Stimulated activated CD8-positive, alpha-beta memory T cell treated with anti-CD3 and anti-CD28 coated beads, Interleukin-15, amount 100 ng/mL, for 24 hours (primary cell): ENCODE measurements at places on chromosomes 3 and 15.

DNA sequence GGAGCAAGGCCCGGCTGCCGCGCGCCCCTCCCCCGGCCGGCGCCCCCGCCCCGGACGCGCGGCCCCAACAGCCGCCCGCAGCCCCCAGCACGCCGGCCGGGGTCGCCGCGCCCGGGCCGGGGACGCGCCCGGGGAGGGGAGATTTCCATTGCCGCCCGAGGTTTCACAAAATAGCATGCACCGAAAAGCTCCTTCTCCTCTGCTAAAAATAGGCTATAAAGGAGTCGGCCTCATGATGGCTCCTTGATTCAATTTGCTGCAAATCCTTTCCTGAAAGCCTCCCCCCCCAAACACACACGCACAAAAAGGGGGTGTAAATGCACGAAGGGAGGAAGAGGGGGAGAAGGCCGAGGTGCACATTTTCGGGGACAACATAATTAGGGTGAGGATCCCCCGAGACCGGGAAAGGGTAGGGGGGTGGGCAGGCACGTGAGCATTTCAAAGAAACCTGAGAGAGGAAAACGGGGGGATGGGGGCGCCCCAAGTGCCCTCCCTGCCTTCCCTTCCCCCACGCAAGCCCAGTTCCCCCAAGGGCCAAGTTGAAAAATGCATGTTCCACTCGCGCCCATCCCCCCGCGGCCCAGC, 734 bp downstream of the TBL1XR1 start:
- peak; percentile 29 for DNase-seq

- no peak for DNase-seq
These were observed 46.9 kb downstream of the NR1D2 start for GRCh38 chr3:23991683-23992628.

DNA sequence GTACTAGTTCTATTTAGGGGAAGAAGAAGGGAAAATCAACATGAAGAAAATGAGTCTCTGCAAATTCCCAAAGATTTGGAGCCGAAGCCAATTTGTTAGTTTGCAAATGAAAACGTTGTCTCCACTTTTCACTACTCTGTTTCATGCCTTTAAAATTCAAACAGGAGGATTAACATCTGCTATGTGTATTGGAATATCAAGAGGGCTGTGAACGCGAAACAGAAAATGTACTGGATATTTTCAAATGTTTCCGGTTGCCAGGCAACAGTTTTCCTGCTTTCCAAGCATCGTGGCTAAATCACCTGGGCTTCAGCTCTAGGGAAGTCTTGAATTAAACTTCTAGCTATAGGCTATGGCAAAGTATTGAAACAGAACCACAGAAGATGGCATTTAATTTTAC, 172.8 kb downstream of the KCNMB2 start:
- DNase-seq = no peak

DNA sequence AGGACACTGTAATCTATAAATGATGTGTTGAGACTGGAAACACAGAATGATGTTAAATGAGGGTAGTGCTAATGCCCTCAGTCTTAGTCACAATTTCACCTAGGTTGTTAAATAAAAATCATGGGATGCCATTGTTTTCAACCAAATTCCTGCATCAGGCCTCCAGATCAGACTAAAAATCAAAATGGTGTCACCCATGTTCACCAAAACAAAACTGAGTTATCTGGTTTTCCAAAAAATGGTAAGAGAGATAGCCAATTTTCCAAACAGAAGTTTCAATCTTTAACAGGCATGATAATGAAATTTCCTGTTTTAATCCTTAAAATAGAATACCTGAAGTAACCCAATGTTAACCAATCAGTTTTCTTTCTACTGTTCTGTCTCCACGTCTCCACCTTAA, 2.2 kb upstream of the PIAS1 start:
- DNase-seq = no peak

DNA sequence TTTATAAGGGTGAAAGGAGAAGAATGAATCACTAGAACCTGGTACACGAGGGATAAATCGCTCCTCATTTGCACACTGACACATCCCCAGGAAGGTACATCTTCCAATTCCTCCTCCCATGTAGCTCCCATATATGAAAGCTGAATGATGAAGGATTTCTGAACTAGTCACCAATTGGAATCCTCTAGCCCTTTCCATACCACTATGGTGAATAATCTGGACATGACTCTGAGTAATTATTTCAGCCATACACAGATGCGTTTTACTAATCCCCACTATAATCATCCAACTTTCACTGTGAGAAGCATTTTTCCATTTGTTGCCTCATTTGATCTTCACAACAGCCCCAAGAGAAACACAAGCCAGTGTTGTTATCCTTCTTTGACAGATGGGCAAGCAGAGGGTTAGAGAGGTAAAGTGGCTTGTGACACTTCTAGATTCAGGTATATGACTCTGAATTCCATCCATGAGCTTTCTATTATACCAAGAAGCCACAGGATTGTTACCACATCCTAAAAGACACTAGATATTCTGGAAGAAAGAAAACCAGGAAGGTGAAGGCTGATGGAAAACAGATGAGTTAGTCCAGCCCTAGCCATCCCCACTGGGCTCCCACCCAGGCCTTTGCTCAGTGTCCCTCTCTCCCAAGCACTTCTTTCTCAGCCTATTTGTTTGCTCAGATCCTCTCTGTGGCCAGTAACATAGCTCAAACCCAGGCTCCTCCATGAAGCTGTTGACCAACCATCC, 22.2 kb upstream of the BCL6 start:
- no peak for DNase-seq

- no peak for DNase-seq
These were observed 67.6 kb upstream of the PLCL2 start for GRCh38 chr3:16817197-16817596.

GRCh38 chr3:142641504-142641903, 45.3 kb downstream of the PLS1 start:
- no peak for DNase-seq

DNA sequence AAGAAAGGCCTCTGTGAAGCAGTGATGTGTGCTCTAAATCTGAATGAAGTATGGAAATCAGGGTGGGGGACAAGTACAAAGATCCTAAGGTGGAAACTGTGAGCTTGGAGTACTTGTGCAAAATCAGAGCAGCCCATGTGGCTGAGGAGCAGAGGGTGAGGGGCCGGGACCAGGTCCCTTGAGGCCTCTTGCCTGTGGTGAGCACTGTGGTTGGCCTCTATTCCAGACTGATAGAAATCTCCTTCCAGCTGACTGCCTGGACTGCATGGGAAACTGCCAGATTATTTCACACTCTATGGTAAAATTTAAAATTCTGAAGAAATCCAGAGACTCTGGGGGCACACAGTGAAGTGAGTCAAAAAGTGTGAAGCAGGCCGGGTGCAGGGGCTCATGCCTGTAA, 81.4 kb downstream of the TM4SF4 start:
- DNase-seq = no peak

- no peak for DNase-seq
These were observed 16.6 kb upstream of the RAP2B start for GRCh38 chr3:153145454-153145853.

GRCh38 chr3:47323431-47324277, 40.9 kb downstream of the KLHL18 start:
- no peak for DNase-seq

GRCh38 chr3:15380980-15381890, 46.1 kb downstream of the METTL6 start:
- DNase-seq = no peak

DNA sequence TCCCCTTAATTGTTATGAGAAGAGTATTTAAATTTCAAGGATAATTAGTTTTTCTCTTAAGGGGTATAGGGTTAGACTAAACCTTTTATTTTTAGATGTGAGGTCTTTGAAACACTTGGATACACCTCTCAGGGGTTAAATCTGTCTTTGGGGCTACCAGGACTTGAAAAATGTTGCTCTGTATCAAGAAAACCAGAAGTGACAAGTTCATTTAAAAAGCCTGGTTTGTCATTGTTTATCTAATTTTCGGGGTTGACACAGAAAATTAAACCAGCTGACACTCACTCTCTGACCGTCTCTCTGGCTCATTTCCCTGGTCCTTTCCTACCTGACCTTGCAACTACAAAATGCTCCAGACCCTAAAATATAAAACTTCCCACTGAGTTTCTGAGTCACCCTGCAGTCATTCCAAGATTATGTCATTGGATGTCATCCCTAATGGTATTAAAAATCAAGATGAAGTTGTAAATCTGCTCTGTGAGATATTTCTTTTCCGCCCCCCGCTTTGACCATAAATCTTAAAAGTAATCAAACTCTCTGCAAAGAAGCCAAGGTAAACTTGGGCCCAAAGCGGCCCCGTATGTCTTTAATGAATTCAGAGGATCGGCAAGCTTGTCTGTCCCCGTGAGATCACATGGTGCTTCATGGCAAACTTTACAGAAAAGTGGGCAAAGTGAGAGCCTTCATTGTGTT, 32.9 kb upstream of the SKOR1 start:
- DNase-seq = no peak
